Stimulated activated CD8-positive, alpha-beta memory T cell treated with anti-CD3 and anti-CD28 coated beads, Interleukin-12 subunit alpha, Interleukin-12 subunit beta, amount 100 ng/mL, for 4 hours (primary cell): ENCODE measurements at places on chromosomes 1 and 21.

GRCh38 chr1:244050835-244051444, at the start of gene ZBTB18:
ZBTB18 (plus strand) TSS chr1:244051283; CDS start chr1:244051432, 149 bp downstream.
- DNase-seq: no peak

- no peak for DNase-seq
Observed at GRCh38 chr1:169894424-169895145, 889 bp upstream of the SCYL3 start.

GRCh38 chr1:223200903-223201302, 57.9 kb upstream of the TLR5 start:
- DNase-seq: no peak

GRCh38 chr1:6762060-6762459, 23.2 kb upstream of the CAMTA1 start:
- DNase-seq: no peak
